ENCODE measurements at places on chromosomes 16 and 17.

- DNase-seq = no peak
Observed at GRCh38 chr17:47352848-47353247, 29.1 kb downstream of the EFCAB13 start.

- no peak for DNase-seq
Observed at GRCh38 chr16:64253096-64253495, 868.8 kb downstream of the CDH11 start.

DNA sequence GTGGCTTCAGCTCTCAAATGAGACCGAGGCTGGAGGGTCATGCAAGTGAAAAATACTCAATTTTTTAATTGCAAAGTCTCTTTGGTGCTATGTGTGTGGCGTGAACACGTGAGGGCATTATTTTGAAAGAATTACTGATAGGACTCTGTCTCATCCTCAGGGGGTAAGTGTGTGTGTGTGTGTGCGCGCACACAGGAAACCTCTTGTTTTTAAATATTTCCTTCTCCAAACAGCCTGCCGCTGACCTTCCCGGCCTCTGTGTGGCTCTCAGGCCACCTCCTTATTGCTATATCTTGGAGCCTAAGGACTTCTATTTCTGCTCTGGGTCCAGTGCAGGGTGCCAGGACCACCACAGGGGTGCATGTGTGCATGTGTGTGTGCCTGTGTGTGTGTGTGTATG lies 99.7 kb downstream of the CMIP start:
- DNase-seq = no peak

DNA sequence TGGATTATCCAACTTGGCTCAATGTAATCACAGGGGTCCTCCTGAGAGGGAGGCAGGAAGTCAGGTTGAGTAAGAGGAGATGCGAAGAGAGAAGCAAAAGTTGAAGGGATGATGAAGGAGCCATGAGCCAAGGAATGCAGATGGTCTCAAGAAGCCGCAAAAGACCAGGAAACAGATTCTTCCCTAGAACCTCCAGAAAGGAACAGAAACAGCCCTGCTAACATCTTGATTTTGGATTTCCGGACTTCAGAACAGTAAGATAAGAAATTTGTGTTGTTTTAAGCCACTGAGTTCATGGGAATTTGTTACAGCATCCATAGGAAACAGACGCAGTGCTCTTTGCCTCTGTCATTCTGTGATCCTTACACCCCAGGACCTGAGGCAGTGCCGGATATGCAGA lies 26.8 kb downstream of the CMTR2 start:
- DNase-seq = no peak

- DNase-seq = no peak
Observed at GRCh38 chr17:79022507-79022991, 1.4 kb upstream of the C1QTNF1 start.

DNA sequence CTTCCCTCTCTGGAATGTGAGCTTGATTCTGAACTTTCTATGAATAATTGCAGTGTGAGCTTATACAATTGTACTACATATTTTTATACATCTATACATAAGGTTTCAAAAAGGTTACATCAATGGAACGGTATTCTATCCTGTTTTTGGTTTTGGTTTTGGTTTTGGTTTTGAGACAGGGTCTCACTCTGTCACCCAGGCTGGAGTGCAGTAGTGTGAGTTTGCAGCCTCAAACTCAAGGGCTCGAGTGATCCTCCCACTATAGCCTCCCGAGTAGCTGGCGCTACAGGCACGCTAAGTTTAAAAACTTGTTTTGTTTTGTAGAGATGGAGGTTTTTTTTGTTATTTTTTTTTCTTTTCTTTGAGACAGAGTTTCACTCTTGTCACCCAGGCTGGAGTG lies 1.1 kb downstream of the CTRB1 start:
- no peak for DNase-seq

- DNase-seq = peak; percentile 43
Observed at GRCh38 chr16:10992797-10993196, 48.4 kb downstream of the CLEC16A start.

DNA sequence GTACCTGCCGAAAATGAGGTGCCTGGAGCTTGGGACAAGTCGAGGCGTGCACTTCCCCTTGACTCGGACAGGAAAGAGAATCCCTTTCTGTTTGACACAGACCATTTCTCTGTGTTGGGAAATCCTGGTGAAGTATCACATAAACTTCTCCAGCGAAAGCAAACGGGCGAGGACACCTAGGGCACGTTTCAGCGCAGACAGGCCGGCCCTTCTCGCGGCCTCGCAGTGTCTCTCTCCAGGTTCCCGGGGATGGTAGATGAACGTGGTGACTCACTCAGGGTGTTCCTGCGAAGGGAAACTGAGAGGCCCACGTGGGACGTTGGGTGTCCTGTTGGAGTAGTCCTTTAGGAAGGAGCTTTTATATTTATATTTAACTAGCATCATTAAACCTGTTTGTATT lies 36.3 kb upstream of the ZNF750 start:
- DNase-seq = no peak

DNA sequence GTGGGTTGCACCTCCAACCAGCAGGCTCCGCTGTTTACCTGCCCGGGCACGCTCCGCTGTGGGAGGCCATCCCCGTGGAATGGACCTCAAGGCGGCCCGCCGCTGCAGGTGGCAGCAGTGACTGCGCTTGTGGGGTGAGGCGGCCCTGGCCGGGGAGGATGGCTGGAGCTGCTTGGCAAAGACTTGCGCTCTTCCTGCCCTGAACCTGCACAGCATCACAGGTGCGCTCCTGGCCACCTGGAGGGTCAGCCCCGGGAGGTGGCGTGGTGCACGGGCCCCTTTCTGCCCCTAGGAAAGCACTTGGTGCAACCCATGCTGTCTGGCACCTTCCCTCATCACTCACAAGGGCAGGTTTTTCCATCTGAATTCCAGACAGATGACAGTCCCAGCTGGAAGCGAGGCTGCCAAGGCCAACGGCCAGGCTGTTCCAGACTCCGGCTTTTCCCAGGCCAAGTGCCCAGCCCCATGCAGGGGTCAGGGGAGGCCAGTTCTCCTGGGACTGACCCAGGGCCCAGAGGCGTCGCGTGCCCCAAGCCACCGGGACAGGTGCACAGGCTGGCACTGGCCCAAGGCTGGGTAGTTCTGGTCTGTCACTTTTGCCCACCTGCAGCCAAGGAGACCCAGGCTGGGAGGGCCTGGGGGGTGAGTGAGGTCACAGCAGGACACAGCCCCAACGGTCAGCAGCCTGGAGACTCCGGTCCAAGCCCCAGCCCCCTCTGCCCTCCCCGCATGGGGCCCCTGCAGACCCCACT lies 13.3 kb downstream of the UTS2R start:
- no peak for DNase-seq

DNA sequence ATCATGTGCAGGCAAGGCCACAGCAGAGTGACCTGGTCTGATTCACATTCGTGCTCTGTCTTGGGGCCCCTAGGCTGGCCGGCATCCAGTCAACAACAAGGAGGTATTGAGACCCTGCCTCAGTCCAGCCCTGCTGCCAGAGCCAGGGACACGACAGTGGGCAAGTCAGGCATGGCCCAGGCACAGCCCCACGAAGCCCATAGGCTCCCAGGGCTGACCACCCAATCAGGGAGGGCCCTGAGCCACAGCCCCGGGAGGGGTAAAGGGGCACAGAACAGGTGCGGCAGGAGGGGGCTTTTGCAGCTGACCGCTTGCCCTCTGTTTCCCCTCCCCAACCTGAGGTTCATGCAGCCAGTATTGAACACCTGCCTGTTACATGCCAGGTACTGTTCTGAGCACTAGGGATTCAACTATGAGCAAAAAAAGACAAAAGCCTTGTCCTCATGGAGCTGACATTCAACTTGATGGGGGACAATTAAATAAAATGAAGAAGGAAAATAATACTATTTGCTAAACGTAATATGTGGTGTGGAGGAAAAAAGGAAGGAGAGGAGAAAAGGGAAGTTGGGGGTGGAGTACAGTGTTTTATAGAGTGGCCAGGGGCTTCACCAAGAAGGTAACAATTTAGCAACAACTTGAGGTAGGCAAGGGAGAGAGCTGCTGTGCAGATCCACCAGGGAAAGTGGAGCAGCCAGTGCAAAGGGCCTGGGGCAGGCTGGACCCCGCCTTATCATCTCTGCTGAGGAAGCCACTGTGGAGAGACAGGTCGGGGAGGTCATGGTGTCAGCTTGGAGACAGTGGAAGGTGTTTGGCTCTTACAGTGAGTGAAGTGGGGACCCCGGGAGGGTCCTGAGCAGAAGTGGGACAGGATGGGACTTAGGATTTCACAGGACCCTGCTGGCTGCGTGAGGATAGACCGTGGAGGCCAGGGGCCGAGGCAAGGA lies 6.1 kb downstream of the DRC3 start:
- no peak for DNase-seq

- DNase-seq = no peak
Observed at GRCh38 chr17:6245301-6246177, 175.4 kb downstream of the WSCD1 start.

- DNase-seq = peak; percentile 26
Observed at GRCh38 chr16:53131363-53132071, 76.7 kb downstream of the CHD9 start.

DNA sequence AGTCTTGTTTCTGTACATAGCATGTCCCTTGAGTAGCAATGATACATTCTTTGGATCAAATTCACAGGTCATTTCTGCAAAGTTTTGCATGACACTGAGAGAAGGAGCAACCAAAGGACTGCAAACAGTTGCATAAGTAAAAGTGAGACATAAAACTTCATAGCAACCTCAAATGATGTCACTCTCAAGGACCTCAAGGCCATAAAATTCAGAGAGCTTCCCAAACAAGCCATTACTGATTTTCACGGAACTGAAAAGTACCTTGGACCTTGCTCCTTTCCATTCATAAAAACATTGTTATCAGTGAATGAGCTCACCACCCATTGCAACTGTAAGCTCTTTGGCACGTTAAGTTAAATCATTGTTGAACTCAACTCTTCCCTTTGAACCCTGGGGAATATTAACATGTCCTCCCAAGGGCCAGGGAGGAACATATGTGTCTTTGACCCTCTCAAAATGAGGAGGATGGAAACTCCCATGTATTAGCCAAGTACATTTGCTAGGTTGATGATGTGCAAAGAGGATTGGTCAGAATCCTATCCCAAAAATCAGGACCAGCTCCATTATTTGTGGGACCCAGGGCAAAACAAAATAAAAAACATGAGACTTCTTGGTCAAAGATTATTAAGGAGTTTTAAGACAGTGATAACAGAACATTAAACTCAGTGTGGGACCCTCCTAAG lies 275.0 kb upstream of the DYNLRB2 start:
- no peak for DNase-seq

DNA sequence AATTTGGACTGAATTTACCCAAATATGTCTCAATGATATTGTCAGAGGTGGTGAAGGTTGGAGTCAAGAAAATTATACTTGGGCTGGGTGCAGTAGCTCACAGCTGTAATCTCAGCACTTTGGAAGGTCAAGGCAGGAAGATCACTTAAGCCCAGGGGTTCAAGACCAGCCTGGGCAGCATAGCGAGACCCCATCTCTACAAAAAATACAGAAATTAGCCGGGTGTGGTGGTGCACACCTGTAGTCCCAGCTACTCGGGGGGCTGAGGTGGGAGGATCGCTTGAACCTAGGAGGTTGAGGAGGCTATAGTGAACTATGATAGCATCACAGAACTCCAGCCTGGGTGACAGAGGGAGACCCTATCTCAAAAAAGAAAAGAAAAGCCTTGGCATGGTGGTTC lies 40.9 kb downstream of the LAT start:
- DNase-seq = no peak

- DNase-seq = no peak
Observed at GRCh38 chr16:29775742-29776408, 2.2 kb upstream of the ZG16 start.

DNA sequence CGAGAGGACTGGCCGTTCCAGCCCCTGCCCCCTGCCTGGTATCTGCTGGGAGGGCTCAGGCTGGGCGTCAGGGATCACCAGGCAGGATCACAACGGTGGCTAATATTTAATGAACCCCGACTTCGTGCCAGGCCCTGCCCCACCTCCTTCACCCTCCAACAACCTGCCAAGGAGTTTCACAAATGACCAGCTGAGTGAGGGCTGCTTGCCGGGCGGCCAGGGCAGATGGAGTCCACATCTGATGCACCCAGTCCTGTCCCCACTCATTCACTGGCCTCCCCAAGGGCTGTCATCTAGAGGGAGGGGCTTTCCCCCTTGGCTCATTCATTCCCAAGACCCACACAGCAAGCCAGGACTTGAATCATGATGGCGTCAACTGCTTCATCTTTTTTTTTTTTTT lies 17.5 kb downstream of the UBALD1 start:
- no peak for DNase-seq

GRCh38 chr17:33021731-33022408 lies 30.2 kb downstream of the SPACA3 start:
- no peak for DNase-seq
